ENCODE measurements at places on chromosomes 11 and 22.
A peak's percentile ranks its signal among the peaks of the same experiment; 100 is the strongest.

DNA sequence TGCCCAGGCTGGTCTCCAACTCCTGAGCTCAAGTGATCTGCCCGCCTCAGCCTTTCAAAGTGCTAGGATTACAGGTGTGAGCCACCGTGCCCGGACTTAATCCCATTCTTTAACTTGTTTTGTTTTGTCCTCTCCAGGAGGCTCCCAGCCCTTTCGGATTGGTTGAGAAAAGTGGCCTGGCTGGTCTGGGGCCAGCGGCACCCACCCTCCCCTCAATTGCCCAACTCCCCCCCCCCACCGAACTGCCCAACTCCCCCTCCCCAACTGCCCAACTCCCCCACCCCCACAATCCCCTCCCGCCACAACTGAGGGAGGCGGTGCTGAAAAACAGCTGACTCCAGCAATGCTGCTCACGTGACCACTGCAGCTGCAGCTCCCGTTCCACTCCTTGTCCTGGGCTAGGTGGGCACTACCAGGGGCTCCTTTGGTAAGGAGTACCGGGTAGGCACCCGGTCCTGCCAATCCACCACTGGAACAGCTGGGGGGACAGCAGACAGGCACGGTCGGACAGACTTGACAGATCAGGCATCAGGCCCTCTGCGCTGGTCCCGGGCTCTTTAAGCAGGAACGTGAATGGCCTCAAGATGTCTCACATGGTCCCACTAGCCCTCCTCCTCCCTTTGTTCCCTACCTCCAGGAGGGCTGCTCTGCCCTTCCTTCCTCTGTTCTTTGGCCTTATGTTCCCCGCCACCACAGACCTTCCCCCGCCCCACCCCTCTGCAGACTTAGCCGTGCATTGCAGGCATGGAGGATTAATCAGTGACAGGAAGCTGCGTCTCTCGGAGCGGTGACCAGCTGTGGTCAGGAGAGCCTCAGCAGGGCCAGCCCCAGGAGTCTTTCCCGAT, at the start of gene TCN2:
TCN2 (plus strand) TSS at position 720 of the 845 bp plus-strand sequence. CDS start 158 bp downstream, outside the sequence.
- H3K36me3 ChIP-seq, result no peaks in the 10 kb centered on the region
- no peaks in the 10 kb centered on the region for H3K27me3 ChIP-seq
- peaks cover 3% of the 10 kb centered on the region for H3K4me1 ChIP-seq
- H3K27ac ChIP-seq, result peak within 1 kb of the TSS; percentile 68

DNA sequence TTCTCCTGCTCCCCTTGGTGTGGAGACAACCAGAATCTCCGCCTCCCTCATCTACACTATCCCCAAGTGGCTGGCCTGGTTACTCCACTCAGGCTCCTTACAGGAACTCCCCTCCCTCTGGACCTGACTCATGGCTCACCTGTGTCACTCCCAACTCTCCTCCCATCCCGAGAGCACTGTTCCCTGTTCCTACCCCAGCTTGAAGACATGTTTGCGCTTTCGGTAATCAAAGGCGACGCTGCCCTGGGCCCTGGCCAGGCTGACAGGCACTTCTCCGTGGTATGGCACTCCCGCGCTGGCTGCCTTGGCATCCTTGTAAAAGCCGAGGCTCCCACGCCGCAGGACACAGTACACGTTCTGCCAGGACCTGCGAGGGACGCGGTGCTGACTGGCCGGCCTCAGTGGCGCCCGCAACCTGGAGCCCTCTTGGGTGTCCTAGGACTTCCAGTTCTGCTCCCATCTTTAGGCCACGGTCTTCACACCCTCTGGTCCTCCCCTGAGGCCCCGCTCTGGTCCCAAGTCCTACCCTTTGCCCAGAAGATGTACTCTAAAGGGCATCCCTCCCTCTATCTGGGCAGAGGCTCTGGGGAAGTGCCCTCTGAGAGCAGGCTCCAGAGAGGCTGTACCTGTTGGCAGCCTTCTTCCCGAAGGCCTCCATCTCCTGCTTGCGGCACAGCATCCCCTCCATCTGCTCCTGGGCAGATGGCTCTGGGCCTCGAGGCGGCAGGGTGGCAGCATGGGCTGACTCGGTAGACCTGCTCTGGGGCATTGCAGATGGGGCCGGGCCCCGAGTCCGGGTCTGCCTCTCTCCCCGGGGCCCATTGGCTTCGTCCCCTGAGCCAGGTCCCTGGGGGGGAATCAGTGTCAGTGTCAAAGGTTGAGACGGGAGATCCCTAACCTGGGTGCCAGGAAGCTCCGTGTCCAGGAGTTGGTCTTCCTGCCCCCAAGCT, 9.4 kb upstream of the RBM4B start:
- H3K27ac ChIP-seq, result no peak overlapping the region
- H3K27me3 ChIP-seq, result no peaks in the 10 kb centered on the region
- H3K4me1 ChIP-seq, result no peaks in the 10 kb centered on the region
- H3K4me3 ChIP-seq, result no peak overlapping the region
- DNase-seq, result no peak

DNA sequence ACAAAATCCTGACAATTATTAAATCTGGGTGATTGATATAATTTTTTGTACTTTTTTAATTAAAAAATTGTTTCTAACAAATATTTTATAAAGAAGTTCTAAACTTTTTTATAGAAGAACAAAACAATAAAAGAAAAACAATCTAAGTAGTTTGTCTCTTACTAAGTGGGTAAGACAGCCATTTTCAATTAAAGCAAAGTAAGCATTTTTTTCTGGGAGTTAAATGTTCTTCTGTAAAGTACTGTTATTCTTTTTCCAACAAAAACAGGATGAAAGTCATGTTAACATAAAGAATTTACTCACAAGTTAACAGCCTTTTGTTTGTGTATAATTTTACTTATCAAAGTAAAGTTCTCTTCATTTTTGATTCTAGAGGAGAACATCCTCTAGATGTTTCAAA, 1029.9 kb downstream of the JRKL start:
- H3K4me3 ChIP-seq, result no peak overlapping the region
- H3K27ac ChIP-seq, result no peak overlapping the region

DNA sequence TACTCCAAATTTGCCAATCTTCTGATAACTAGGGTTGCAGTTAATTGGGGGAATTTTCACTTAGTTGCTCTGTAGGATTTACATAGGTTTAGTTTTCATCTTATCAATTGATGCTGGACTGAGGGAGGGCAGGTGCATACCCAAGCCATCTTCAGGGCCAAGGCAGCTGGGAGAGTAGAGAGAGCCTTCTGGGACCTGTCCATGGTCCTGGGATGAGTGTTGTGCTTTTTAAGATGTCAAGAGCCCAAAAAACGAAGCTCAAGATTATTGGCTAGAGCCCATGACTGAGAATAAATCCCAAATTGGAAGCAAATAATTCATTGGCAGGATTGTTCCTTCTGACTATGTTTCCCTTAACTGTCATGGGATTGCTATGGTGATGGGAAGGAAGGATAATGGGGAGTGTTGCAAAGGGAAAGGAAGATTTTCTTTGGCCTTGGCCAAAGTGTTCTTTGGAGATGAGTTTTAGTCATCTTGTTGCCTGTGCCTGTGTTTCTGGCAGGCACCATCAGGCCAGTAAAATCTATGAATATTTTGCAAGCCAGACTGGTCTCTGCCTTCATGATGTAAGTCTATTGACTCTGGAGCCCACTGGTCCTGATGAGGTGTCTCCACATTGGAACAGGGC, 4.5 kb downstream of the SLC22A6 start:
- no peaks in the 10 kb centered on the region for H3K4me1 ChIP-seq
- H3K27me3 ChIP-seq, result no peaks in the 10 kb centered on the region
- H3K27ac ChIP-seq, result no peak overlapping the region
- no peak overlapping the region for H3K4me3 ChIP-seq
- no peak for DNase-seq
- no peaks in the 10 kb centered on the region for H3K36me3 ChIP-seq

GRCh38 chr11:103202048-103202651, 92.9 kb downstream of the DYNC2H1 start:
- H3K27ac ChIP-seq, result no peak overlapping the region
- no peaks in the 10 kb centered on the region for H3K36me3 ChIP-seq
- no peaks in the 10 kb centered on the region for H3K27me3 ChIP-seq
- DNase-seq, result no peak
- H3K4me3 ChIP-seq, result no peak overlapping the region
- H3K4me1 ChIP-seq, result no peaks in the 10 kb centered on the region
